ENCODE measurements at places on chromosomes 16 and 17. TPM values are rescaled to one million over a fixed set of nuclear protein-coding genes. Genes with fewer than 3 reads are reported as not detected.

Gene ZNF276
- 24.7 TPM for total RNA-seq

Gene CACNB1
- 22.6 TPM for total RNA-seq

- ATAC-seq, result no peak
Measured at GRCh38 chr17:77869041-77869599, 89.4 kb upstream of the TNRC6C start.

DNA sequence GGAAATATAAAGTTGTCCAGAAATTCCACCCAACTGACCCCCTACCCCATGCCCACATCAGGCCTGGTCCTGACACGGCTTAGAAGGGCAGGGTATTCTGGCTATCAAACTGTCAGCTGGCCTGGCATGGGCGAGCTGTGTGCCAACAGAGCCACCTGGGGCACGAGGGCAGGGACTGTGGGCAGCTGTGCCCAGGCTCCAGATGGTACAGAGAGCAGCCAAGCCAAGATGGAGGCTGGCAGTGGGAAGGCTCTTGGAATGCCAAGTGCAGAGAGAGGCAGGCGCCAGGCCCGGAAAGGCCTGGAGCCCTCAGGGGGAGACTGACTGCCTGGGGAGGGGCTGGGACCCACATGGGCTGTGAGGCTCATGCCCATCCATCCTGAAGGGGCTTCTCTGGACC is 24.3 kb upstream of the PHF12 start:
- ATAC-seq, result no peak

DNA sequence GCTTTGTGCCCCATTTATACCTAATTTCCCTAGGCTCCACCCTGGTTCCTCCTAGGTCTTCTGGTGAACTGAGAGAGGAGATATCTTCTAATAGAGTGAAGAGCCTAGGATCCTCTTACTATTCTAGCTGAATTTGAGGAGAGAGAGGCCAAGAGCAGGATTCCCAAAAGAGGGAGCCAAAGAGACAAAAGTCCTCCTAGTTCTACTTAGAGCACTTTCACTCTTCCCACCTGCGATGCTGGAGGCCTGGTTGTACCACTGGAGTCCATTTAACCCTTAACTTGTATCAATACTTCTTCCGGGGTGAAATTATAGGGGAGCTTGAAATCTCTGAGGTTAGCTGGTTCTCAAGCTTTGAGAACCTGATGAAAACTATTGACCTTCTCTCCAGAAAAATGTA is 3.4 kb upstream of the SSH2 start:
- no peak for ATAC-seq

Gene ZG16
- not detected for total RNA-seq

Gene EPOP
- total RNA-seq, result 39.1 TPM

- peak; percentile 17 for ATAC-seq
Measured at GRCh38 chr16:23952128-23952970, 116.6 kb downstream of the PRKCB start.

Gene NUPR1
- not detected for total RNA-seq

- ATAC-seq, result no peak
Measured at GRCh38 chr16:49010396-49010795, 271.2 kb downstream of the CBLN1 start.

- no peak for ATAC-seq
Measured at GRCh38 chr17:49071106-49071505, 61.5 kb upstream of the B4GALNT2 start.

Gene RPS2
- total RNA-seq, result 4,579 TPM

DNA sequence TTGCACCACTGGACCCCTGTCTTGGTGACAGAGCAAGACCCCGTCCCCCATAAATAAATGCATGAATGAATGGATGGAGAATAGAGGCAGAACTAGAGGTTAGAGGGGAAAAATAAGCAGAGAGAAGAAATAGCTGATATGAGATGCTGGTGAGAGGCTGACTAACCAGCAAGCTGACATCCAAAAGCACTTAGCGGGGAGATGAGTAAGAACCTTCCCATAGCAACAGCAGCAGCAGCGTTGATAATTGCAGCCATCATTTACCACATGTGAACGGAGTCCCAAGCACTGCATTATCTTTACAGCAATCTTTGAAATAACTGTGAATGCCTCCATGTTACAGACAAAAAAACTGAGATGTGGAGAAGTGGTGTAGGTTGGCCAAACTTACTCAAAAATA is 777.3 kb upstream of the EEF2KMT start:
- ATAC-seq, result no peak

Gene MYH10
- 34.7 TPM for total RNA-seq

- no peak for ATAC-seq
Measured at GRCh38 chr17:49090878-49091594, 41.5 kb upstream of the B4GALNT2 start.

- no peak for ATAC-seq
Measured at GRCh38 chr16:71504901-71505300, 15.8 kb upstream of the ZNF19 start.

Gene TMED6
- 4.0 TPM for total RNA-seq

Gene TRAPPC1
- 180 TPM for total RNA-seq

DNA sequence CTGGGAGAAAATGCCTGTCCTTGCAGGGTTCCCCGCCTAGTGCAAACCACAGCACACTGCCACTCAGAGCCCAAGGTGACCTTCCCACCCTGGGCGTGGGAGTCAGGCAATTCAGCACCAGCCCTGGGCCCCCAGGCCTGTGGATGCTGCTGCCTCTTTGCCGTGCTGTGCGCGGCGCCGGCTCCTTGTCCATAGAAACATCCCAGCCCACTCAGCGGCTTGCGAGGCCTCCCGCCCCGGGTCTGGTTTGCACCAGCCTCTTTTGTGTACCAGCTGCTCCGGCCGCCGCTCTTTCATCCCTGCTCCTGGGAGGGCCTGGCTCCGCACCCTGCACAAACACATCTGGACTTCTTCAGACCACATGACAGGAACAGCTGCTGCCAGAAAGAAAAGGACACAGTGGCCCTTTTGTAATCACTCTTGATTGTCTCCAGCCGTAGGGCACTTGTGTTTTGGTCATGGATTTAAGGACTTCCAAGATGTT is 75.4 kb upstream of the SDK2 start:
- no peak for ATAC-seq

GRCh38 chr16:73383195-73383987 is 335.5 kb upstream of the ZFHX3 start:
- no peak for ATAC-seq

- no peak for ATAC-seq
Measured at GRCh38 chr17:4010754-4011153, 46.5 kb upstream of the ATP2A3 start.
